ENCODE measurements at places on chromosomes 2 and 18.

GRCh38 chr2:149364839-149365238 lies 34.5 kb downstream of the LYPD6 start:
- no peak for DNase-seq

DNA sequence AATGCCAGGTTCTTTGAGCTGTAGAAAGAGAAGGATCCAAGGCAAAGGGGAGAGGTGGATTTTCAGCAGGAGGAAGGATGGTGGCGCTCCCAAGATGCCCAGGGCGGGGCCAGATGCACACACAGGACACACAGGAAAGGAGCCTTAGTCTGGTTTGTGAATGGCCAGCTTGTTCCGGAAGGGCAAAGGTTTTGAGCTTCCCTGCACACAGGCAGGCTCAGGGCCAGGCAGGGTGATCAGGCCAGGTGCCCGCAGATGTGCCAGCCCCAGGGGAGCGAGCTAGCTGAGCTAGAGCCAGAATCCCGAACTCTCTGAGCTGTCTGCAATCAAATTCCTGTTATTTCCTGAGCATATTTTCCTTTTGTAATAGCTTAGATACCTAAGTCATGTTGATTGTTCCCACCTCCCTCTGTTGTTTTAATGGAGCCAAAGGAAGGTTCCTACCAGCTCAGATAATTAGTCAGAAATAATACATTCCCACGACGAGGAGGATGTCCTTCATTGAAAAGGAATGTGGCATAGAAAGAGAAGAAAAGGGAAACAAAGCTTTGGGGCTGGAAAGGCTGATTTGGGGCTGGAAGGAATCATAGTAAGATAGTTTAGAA lies 13.7 kb upstream of the OTOF start:
- DNase-seq, result no peak

- DNase-seq, result no peak
Measured at GRCh38 chr2:115543461-115543860, 1101.0 kb downstream of the DPP10 start.

- DNase-seq, result no peak
Measured at GRCh38 chr2:218927876-218928275, 31.6 kb upstream of the CDK5R2 start.

GRCh38 chr2:160207804-160208654 lies 8.0 kb upstream of the ITGB6 start:
- DNase-seq, result no peak

GRCh38 chr2:202847693-202848524 lies 23.7 kb downstream of the ICA1L start:
- no peak for DNase-seq

DNA sequence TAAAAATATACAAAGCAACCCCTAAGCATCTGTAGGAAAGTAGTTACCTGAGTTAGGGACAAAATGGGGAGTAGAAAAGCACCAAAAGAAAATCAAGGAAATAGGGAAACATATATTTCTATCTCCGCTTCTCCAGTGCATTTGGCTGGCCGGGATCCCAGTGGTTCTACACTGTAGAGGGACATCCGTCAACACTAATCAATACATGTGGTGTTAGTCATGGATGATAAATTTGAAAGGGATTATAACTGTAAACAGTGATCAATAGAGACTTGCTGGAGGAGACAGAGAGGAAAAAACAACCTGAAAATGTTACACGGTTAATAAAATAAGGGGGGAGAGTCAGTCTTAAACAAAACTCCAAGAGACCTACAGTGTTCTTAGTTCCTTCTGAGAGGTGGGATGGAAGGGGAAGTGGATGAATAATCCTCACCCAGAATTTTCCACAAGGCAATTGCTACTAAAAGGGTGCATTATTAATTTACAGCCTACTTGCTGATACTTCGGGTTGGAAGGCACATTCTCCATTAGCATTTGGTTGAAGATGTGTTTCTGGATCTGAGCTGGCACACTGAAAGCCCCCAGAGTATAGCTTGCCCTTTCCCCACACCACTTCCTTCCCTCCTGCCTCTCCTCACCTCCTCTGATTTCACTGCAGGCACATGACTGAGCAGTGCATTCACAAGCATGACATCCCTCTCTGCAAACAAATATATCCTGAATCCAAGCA lies 530.0 kb downstream of the BCL11A start:
- DNase-seq, result no peak

GRCh38 chr18:6255116-6255705 lies 159.5 kb downstream of the L3MBTL4 start:
- no peak for DNase-seq

DNA sequence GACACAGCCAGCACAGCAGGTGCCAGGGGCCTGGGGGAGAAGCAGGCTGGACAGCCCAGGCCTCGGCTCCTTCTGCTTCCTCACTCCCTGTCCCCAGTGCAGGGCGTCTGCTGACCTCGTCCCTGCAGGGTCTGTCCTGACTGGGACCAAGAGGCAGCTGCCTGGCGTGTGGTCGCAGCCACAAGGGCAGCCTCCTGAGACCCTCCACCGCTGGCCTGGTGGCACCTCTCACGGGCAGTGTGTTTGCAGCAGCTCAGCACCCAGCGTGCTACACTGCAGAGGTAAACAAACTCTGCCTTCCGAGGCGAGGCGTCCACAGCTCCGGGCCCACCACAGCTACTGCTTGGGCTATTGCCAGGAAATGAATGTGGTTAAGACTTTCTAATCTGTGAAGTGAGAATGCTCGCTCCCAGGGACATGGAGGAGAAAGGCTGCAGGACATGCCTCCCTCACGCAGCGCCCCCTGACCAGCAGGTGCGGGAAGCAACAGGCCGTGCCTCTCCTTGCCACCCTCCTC lies 46.1 kb upstream of the HPCAL1 start:
- DNase-seq, result no peak

DNA sequence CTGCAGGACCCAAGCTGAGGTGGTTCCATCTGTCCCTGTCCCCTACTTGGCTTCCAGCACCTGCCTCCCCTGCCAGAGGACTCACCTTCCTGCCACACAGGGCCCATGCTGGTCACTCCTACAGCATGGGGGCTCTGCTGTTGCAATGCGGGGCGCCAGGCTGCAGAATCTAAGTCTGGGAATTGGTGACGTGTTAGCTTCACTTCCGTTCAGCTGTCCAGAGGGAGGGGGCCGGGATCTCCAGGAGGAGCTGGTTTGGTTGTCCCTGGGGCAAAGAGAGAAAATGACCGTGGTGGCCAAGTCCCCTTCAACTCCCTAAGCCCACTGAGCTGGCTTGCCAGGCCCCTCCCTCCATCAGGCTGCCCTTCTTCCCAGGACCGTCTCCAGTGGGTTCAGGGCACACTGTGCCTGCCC lies 69.5 kb downstream of the IL1R2 start:
- no peak for DNase-seq

- DNase-seq, result peak; percentile 20
Measured at GRCh38 chr2:144320491-144320890, 199.4 kb downstream of the ZEB2 start.

DNA sequence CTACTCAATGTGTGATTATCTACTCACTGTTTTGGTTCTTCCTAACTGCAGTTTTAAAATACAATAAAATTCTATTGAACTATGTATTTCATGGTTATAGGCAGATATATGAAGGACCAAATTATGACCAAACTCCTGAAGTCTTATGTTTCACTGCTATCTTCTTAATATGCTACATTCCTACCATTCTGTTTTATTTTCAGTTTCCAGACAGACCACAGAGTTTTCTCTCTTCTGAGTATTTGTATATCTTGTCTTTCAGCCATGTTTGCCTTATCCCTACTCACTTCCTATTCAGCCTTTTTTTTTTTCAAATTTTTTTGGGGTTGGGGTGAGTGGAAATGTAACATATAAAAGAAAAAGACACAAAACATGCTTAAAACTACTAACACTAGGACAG lies 6.3 kb downstream of the RFTN2 start:
- no peak for DNase-seq

- no peak for DNase-seq
Measured at GRCh38 chr2:28915939-28916338, 21.5 kb downstream of the WDR43 start.

DNA sequence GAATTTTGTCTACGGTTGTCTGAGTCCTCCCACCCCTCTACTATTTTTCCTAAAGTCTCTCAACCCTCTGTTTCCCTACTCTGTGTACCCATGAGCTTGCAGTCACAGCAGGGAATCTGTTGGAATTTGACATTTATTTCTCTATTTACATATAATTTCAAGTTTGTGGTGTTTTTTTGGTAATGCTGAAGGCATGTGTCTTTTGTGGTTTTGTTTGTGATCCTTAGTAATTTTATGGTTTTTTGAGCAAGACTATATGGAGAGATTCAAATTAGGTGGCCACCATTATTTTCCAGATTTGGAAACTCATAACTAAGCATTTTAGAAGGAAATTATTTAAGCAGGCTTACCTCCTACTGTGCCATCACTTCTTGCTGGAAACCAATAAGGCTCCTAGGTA lies 27.2 kb upstream of the FBLN7 start:
- no peak for DNase-seq

GRCh38 chr18:55821219-55821618 lies 233.2 kb upstream of the TCF4 start:
- no peak for DNase-seq

- no peak for DNase-seq
Measured at GRCh38 chr18:1914489-1914888, 656.8 kb downstream of the METTL4 start.

GRCh38 chr18:36449451-36449850 lies 151.9 kb downstream of the FHOD3 start:
- no peak for DNase-seq

GRCh38 chr2:213691351-213691750 lies 407.1 kb downstream of the SPAG16 start:
- no peak for DNase-seq

DNA sequence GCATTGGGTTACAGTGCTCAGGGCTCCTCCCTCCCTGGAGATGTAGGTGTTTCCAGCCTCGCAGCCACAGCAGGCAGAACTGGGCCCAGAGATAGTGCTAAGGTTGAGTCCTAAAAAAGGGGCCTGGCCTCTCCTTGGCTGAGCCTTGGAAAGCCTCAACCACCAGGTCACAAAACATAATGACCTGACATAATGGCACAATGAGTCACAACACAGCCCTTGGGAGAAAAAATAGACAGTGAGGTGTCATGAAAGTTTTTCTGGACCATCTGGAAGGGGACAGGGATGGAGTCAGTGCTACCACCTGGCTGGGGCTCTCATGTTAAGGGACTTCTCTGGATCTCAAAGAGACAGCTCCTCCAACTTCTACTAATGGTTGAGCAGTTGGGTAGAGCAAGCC lies 92.4 kb upstream of the LCLAT1 start:
- no peak for DNase-seq

- DNase-seq, result no peak
Measured at GRCh38 chr2:160227293-160227915, 27.3 kb upstream of the ITGB6 start.

- no peak for DNase-seq
Measured at GRCh38 chr2:55111570-55112228, 61.4 kb upstream of the RTN4 start.

DNA sequence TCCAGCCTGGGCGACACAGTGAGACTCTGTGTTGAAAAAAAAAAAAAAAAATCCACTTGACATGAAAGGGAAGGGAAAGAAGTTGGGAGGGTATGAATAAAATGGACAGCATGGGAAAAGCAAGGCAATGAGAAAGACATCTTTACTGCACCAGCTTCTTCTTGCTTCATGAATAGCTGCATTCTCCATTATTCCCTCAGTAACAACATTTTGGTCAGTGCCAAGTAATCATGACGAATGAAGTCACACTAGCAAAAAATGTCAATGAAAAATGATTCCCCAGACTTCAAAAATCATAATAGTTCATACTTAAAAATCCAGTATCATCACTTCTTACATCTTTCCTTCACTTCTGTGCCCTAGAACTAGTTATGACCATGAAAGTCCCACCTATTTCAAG lies 30.4 kb downstream of the ADAM17 start:
- DNase-seq, result no peak

DNA sequence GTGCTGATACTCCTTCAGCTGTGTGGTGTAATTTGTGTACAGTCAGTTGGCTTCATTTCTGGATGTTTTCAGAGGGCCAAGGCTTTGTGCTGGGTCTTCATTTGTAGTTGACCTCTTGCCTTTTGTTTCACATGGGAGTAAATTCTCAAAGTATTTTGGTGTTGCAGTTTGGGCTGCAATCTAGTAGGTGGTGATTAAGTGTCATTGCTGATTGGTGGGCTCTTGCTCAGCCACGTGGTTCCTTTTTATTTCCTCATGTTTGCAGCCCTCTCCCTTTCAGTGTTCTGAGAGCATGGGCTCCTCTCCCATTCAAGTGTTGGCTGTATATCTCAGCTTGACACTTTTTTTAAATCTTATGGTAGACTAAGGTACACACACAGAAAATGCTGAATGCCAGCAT lies 96.8 kb downstream of the SNTG2 start:
- no peak for DNase-seq

GRCh38 chr2:181240844-181241243 lies 216.3 kb upstream of the ITGA4 start:
- no peak for DNase-seq

DNA sequence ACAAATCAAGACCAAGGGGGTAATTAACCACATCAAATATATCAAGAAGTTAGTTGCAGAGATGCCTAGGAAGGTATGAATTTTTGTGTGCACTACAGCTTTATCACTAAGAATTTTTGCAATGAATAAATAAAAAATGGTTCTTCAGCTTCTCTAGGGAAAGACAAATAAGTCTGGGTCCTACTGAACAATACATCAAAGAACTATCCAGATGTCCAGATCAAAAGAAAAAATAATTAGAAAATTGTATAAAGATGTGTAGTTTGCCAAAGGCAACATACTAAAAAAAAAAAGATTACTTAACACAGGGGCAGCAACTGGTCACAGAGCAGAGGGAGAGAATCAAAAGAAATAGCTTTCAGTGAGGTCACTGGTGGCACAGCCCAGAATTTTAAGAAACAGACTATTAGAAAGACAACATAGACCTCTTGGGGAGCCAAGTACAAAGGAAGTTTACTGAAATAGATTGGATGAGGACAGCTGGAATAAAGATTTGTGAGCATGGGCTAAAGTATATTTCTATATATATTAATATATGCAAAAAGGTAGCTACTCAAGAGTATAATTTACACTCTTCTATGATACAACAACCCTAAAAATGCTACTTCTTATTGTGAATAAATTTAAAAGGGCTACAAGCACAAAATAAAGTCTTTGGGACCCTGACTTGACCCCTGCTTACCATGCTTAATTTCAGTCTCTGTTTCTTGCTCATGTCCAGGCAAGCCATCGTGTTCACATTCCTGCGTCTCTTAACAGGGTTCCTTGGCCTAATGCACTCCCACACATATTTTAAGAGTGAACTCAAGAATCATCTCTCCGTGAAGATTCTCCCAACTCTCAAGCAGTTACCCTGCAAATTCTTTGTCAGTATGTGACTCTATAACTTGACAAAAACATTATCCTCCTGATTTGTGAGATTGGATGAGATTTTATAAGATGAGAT lies 99.0 kb upstream of the GRB14 start:
- DNase-seq, result no peak

DNA sequence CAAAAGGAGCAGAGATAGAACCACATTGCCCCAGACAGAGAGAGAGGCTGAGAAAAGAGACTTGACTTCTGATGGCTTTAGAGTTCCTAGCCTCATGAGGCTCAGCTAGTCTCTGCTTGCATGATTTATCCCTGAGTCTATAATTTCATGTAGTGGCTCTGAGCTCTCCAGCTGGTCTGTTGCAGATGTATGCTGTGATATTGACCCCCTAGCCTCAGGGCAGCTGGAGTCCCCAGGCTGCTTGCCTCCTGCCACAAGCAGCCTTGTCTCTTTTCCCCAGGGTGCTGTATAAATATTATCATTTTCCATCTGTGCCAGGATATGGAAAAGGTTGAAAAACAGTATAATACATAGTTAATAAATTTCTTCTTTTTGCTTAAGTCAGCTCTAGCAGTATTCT lies 467.6 kb upstream of the CWC22 start:
- no peak for DNase-seq

- DNase-seq, result no peak
Measured at GRCh38 chr2:159775021-159775420, 23.0 kb downstream of the CD302 start.

- DNase-seq, result no peak
Measured at GRCh38 chr18:32308493-32309120, 118.8 kb downstream of the MEP1B start.
